ENCODE measurements at places on chromosomes 5 and 9.

DNA sequence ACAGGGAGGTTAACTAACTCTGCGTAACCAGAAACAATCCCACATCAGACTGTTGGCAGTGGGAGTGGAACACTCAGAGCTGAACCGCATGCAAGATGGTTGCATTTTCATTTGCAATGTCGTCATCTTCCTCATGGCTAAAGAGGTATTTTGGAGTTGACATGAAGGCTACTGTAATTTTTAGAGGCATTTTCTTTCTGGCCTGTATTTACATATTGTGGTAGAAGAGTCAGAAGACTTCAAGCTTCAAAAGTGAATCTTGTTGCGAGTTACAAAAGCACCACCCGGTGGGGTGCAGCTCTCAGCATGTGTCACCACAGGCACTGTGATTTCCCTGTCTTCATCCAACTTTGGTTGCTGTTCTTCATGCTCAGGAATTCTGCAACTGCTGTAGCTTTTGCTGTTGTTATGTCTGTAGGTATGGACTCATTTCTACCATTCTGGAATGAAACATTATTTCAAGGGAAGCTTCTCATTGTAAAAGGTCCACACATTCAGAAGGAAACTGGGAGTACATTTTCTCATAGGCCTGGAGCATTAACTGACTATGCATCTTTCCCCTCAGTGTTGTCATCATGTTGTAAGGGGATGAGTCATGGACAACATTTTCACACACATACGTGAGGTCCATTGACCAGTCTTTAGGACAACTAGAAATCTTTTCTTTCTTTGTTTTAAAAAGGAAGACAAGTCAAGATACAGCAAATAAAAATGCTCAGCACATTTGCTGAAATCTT is 35.4 kb upstream of the GDNF start:
- no peak for DNase-seq

DNA sequence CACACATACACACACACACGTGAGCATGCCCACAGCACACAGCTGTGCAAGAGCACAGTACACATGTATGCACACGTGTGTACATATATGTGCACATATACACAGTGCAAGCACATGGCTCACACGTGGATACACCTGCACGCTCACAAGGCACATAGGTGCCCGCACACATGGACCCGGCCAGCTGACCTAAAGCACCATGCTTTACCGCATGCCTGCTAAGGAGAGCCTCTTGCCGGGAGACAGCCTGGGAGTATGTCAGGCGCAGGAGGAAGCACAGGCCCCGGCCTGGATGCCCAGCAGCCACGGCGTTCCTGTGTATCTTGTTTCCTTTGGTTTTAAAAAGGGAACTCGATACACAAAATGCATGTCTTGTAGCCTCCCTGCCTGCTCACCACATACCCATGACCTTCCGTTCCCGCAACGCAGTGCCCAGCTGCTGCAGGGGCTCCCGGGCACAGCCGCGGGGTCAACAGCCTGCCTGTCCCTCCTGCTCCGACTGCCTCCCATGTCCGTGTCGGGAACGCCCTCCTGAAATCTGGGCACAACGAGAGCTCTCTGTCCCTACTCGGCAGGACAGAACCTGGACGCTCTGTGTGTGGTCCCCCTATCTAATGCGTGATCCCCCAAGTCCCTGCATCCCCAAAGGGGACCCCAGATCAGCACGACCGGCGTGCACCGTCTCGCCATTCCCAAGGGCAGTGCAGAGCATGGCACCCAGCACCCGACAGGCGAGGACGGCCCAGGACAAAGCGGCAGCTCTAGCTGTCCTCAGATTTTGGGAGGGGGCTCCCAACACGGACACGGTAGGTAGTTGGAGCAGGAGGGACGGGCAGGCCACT is 3.6 kb downstream of the SLC12A7 start:
- no peak for DNase-seq

GRCh38 chr5:132773601-132774355 is 3.3 kb downstream of the SEPTIN8 start:
- no peak for DNase-seq

GRCh38 chr5:36642089-36642488 is 35.7 kb downstream of the SLC1A3 start:
- no peak for DNase-seq

DNA sequence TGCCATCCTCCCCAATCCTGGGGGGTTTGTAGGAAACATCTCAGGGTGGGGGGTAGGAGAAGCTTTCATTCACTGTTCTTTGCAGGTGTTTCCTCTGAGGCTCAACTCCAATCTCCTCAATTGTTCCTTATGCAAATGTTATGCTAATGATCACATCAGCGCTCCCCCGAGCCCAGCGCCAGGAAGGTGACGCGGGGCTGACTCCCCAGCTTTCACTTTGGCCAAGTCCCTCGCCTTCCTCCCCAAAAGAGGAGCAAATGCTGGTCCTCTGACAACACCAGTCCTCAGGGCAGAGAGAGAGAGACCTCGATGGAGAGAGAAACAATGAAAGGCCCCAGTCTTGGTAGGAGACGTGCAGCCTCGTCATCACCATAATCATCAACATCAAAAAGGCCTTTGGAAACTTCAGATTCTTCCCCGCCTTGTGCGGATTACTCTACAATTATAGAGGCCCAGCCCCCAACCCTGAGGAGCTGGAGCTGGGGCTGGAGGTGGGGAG is 39.1 kb downstream of the PCDH1 start:
- no peak for DNase-seq

DNA sequence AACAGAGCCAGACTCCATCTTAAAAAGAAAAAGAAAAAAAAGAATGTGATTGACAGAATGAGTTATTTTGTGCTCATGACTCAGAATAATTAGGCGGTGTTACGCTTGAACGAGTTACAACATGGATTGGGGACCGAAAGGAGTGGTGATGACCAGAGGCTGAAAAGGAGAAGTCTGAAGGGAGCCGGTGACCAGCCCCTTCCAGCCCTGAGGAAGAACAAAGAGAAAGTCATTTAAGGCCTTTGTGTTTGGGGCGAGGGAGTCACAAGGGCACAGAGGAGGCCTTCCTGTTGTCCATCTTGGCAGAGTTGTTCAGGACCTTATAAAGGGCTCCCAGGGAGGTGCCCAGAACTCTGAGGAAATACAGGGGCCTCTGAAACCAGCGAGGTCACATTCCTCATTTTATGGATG is 131.6 kb downstream of the GOLPH3 start:
- DNase-seq: no peak

- DNase-seq: no peak
These were observed 295.4 kb upstream of the DAB2 start for GRCh38 chr5:39720136-39720535.

DNA sequence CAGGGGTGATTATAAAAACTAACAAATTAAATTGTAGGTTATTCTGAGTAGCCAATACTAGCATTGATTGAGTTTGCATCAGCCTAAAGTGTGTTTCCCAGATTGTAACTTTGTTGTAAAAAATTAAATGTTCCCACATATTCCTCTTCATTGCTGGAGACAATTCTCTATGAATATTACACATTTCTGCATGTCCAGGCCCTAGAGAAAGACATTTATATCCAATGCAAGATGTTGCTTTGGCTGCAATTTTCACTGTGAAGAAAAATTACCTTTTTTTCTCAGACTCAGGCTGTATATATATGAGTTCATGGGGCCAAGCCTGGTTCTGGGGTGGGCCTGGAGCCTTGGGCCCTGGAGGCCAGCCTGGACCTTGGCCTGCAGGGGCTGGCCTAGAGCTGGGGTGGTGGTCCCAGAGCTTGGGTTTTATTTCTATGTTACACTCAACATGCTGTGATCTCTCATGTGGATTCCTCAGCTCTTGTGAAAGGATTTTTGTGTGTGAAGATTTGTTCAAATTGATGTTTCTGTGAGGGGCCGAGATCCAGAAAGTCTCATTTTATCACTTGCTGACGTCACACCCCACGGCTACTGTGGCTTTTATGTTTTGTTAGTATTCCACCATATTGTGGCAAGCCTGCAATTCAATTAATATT is 232.5 kb downstream of the SPATA31A1 start:
- DNase-seq: no peak

GRCh38 chr9:116549061-116549664 is 137.9 kb upstream of the TRIM32 start:
- DNase-seq: no peak

- DNase-seq: no peak
These were observed 16.6 kb downstream of the ENC1 start for GRCh38 chr5:74623748-74624408.

DNA sequence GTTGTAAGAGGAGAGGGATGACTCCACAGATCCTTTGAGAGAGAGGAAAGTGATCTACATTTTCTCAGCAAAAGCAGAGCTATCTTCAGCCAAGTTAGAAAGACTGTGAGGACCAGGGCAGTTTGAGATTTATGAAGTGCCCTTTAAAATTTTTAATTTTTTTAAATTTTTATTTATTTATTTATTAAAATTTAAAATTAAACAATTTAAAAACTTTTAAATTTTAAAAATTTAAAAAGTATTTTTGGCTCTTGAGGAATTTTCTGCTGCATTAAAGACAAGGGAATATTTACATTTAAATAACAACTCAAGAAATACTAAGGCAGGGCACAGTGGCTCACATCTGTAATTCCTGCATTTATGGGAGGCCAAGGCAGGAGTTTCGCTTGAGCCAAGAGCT is 30.4 kb upstream of the OCLN start:
- DNase-seq: no peak

DNA sequence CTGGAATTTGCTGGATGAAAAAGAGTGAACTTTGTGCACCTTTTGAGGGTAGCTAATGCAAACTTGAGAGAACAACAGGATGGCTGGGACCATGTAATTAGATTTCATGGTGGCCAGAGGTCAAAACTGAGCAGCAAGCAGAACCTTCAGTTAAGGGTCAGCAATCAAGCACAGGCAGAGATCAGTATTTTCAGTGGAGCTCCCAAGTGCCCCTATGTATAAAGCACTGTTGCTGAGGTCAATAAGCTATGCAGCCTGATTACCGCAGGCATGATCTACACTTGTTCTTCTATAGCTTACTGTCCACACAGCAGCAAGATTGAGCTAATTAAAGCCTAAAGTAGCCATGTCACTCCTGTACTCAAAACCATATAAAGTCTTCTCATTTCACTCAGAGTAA is 62.1 kb upstream of the TMC1 start:
- no peak for DNase-seq

- DNase-seq: no peak
These were observed 20.0 kb downstream of the PITX1 start for GRCh38 chr5:135013947-135014570.

GRCh38 chr5:135141303-135142268 is 107.6 kb upstream of the PITX1 start:
- DNase-seq: no peak

DNA sequence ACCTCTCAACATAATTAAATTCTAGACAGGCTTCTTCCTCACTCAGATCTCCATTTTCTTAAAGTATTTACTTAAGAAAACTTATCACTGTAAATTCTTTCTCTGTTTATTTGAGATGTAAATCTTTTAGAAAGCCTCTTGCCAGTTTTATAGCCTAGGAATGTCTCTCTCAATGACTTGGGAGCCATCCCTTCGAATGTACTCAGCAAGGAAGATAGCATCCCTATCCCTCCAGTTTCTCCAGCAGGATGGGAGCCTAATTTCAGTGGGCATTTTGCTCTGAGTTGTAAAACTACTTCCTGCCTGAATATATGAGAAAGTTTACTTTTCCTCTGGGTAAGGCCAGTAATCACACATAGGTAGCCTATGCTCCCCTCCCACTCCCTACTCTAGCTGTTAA is 558.5 kb upstream of the ARRDC3 start:
- no peak for DNase-seq

DNA sequence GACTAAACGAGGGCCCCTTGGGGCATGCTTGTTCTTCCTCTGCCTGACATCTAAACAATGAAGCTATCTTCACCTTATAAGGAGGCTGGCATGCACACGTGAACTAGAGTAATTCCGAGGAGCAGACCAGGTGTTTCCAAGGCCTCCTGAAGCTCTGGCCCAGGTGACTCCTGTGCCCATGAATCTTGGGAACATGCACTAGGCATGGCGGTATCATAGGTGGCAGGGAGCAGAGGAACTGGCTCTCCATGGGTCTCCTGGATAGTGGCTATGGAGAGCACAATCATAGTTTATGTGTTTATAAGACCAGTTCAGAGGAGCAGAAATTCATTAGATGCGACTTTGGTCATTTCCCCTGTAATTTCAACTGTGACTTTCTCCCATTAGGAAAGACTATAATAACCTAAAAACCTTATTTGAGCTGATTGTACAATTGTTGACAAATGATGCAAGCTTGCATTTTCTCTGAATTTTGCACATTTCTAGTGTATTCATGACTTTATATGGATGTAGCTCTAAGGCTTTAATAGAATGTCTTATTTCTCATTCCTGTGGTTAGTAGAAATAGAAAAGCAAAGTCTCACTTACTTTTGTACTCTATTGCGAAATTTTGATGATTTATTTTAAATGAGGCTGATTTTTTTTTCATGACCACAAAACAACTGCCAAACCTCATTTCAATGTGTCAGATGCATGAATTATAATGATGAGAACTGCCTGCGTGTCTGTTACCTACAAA is 135.3 kb upstream of the RPS23 start:
- no peak for DNase-seq

DNA sequence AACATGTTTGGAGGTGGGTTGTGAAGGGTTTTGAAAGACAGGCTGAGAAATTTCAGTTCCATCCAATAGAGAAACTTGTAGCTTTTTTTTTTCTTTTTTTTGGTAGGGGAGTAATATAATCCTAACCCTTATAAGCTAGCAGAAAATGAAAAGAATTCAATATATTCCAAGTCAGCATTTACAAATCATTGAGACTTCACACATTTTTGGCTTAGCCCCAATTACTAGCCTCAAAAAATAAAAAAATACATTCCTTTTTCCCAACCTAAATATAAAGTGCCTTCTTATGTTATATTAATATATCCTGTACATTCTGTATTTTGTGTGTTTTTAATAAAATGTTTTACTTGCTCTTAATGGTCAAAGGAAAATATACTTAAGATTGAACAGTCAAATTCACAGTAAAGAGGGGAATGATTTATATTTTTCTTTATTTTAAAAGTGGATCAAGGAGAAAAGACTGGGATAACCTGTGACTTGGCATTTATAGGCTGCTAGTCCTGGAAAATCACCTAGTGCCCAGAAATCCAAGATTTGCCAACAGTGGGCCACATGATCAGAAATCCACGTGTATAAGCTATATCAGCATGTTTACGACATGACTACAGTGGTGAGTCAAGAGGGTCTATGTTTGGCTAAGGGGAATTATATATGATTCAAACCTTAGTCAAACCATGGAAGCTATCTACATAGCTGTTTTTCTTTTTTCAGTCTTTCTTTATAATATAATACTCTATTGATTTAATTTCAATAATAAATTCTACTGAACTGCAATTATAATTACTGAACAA is 14.5 kb downstream of the HACD4 start:
- DNase-seq: no peak

DNA sequence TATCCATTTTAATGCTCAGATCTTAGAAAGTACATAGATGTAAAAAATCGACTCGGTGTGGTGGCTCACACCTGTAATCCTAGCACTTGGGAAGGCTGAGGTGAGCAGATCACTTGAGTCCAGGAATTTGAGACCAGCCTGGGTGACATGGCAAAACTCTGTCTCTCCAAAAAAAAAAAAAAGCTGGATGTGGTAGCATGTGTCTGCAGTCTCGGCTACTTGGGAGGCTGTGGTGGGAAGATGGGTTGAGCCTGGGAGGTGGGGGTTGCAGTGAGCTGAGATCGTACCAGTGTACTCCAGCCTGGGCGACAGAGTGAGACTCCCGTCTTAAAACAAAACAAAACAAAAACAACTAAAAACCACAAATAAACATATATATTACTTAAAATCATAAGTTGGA is 61.4 kb downstream of the RASA1 start:
- DNase-seq: no peak

Data from activated B cell treated with CpG ODN at 0.5 μM for 24 hours (primary cell).